Esophagus squamous epithelium (tissue), 5 donors: ENCODE measurements at places on chromosomes 3 and 15.

DNA sequence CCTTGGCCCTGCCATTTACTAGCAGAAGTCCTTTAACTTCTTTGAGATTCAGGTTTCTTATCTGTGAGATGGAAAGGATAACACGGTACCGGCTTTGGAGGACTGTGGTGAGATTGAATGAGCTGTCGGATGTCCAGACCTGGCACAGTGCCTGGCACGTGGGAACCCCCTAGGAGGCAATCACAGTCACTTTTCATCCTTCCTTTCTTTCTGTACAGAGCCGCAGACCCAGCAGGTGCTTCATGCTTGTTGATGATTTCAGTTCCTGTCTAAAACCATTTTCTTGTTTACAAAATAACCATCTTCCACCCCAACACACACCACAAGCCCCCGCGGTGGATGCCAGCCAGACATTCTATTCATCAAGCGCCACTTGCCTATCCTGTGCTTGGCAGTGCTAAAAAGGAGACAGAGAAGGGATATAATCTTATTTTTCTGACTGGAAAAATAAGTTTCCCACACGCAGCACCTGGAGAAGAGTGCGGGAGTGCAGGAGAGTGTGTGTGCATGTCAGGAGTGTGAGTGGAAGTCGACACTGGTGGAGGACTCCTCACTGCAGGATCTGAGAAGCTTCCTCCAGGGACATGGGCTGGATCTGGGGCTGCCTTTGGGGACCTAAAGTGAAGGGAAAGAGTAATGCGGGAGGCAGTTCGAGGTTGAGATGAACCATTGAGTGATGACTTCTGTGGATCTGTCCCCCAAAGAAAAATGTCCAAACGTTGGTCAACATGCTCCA, 85.7 kb downstream of the ST6GAL1 start:
- DNase-seq = no peak

DNA sequence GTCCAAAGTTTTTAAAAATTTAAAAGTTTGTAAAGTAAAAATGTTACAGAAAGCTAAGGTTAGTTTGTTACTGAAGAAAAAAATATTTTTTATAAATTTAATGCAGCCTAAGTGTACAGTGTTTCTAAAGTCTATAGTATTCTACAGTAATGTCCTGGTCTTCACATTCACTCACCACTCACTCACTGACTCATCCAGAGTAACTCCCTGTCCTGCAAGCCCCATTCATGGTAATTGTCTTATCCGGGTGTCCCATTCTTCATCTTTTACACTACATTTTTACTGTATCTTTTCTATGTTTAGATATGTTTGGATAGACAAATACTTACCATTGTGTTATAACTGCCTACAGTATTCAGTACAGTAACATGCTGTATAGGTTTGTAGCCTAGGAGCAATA, 36.7 kb upstream of the ATP10A start:
- no peak for DNase-seq

- DNase-seq = no peak
These were observed 126.0 kb upstream of the IQSEC1 start for GRCh38 chr3:13199006-13199776.

GRCh38 chr15:70486451-70487386, 276.6 kb downstream of the UACA start:
- peak; percentile 11 for DNase-seq

- DNase-seq = no peak
These were observed 184.2 kb upstream of the STAC start for GRCh38 chr3:36196058-36196457.

- DNase-seq = no peak
These were observed 176.5 kb upstream of the PLSCR5 start for GRCh38 chr3:146781606-146782005.
